ENCODE measurements at places on chromosomes 2 and 18. TPM values are rescaled to one million over a fixed set of nuclear protein-coding genes. Genes with fewer than 3 reads are reported as not detected.

DNA sequence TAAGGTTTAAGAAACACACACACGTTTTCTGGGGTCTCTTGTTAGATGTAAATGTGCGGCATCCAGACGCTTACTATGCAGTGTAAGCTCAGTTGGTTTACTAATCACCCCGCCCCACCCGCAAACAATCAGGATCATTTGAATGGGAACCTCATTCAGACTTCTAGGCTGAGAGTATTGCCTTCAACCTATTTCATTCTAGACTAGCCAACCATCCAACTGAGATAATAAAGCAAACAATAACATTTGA is 1.3 kb upstream of the FIGN start:
- DNase-seq: no peak

GRCh38 chr18:48186131-48186766 is 222.9 kb downstream of the ZBTB7C start:
- DNase-seq: no peak

- no peak for DNase-seq
Measured at GRCh38 chr2:57965961-57966360, 80.6 kb upstream of the VRK2 start.

GRCh38 chr2:118227698-118228508 is 139.6 kb downstream of the INSIG2 start:
- no peak for DNase-seq

DNA sequence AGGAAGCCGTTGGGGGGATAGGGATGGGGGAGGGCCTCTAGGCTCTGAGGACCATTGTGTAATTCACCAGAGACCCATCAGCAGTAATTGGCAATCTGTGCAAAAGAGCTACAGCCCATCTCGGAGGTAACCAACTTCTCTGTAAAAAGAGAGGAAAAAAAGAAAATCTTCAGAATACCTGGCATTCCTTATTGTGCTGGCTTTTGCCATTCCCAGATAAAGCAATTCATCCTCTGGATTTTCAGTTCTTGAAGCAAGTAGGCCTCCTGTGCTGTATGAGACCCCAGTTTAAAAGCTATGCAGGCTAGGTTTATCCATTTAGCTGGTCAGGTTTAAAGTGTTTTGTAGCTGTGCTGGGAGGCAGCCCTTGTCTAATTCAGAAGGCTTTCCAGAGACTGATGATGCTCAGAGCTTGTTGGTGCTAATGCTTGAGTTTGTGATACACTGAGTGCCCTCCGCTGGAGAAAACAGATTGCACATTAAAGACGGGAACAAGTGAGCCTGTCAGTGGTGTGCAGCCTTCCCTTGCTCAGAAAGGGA is at the start of gene LRRTM4:
Gene LRRTM4 (minus strand): TSS at position 446 of the 540 bp plus-strand sequence.
- DNase-seq: no peak

Gene SPRED2
- total RNA-seq: 38.3 TPM

Gene IGFBP5
- 808 TPM for total RNA-seq

Gene SCLY
- total RNA-seq: 14.1 TPM

Gene KYNU
- 6.8 TPM for total RNA-seq

Gene RAB6C
- 0.36 TPM for total RNA-seq

Gene PER2
- total RNA-seq: 25.1 TPM
